ENCODE measurements at places on chromosomes 5 and 9. TPM values are rescaled to one million over a fixed set of nuclear protein-coding genes. Genes with fewer than 3 reads are reported as not detected.

The PRRX2 gene
- 0.98 TPM for polyA plus RNA-seq

The FAM78A gene
- polyA plus RNA-seq = 6.3 TPM

The LCN12 gene
- 11.8 TPM for polyA plus RNA-seq

The PLEKHG4B gene
- polyA plus RNA-seq = 18.1 TPM

The PCDHGC5 gene
- 1.4 TPM for polyA plus RNA-seq

- DNase-seq = no peak
Observed at GRCh38 chr5:176151281-176151680, 86.9 kb upstream of the SIMC1 start.

DNA sequence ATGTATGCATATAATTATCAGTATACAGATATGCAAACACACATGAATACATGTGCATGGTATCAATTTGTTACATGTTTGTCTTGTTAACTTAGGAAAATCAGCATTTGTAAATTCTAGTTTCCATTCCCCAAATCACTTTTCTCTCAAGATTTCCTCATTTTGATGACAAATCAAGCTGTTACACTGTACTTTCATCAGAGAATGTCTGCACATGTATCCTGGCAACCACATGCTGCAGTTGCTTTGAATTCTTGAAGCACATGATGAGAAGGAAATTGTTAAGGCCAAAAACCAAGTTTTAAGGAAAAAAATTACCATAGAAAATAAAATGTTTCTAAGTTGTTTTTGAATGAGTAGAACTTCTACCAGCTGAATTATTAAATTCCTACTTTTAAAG lies 1834.5 kb downstream of the EFNA5 start:
- DNase-seq = no peak

All from left lung (tissue), 14 donors.